ENCODE measurements at places on chromosomes 3 and 15.

DNA sequence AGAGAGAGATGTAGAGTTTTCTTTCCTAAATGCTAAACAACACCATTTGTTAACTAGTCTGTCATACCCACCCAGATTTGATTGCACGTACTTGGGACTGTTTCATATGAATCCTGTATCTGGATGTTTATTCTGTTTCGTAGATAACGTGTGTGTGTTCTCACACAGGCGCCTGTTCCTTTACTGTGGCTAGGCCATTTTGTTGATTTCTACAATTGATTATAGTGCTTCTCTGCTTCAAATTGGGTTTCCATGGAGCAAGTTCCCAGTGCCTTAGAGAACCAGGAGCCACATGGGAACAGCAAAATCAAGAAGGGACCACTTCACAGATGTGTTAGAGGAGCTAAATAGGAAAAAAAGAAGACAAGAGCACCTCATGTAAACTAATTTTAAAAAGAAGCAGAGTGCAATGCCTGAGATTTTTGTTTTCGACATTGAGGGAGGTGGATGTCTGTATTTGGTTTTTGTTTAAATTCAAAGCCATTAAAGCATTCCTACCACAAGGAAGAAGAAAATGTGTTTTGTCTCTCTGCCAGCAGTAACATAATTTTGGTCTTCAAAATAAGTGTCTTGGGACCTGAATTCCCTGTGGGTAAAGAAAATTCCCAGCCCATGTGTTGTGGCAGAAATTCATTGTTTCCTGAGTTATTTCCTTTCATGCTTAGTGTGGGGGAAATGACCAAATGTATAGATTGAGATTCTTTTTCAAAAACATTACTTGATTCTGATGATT lies 424.0 kb upstream of the C2CD4B start:
- DNase-seq: no peak

DNA sequence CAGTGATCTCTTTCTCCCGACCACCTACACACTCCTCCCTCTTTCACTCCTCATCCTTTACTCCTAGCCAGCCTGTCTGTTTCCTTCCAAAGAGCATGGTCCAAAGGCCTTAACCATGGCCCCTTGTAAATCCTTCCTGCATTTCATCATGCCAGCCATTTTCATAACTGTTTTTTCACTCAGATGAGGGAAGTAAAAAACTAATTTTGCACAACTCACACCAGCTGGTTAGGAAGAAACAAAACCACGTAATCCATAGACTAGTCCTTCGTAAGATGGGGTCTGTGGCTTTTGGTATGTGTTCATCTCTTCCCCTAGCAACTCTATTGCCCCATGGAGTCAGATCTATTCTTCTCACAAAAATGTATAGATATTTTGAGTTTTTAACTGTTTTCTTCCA lies 187.8 kb downstream of the SHOX2 start:
- DNase-seq: peak; percentile 2

- no peak for DNase-seq
Observed at GRCh38 chr3:124142389-124142970, 150.6 kb upstream of the ROPN1 start.

DNA sequence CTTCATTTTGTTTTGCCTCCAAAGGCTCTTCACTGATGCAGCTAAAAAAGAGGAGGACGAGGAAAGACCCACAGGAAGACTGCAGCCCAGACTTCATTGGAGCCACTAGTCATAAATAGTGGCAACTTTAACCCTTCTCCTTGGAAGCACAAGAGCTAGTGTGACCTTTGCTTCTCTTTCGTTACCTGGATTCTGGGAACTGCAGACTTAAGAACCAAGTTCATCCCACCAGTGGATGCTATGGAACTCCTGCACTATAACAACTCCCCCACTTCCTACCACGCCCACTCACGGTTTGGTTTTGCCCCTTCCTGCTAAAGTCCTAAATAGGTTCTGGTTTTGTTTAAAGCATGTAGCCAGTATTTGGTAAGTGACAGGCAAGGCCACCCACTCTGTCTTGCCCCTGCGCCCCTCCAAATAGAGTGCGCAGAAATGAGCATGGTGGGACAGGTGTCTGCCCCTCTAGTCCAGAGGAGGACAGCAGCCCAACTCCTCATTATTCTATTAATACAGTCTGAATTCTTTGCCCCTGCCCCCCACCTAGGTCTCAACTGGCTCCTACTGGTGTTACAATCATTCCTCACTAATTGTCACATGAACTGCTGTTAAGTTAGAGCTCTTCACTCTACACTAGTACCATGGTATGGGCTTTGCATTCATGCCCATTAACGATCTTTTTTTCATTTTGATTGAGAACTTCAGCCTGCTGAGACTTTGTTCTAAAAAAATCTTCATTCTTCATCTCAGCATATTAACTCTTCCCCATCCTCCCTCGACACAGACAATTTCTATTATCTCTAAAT lies 504.6 kb downstream of the FOXP1 start:
- no peak for DNase-seq

- DNase-seq: no peak
Observed at GRCh38 chr15:27951191-27951890, 147.8 kb downstream of the OCA2 start.

DNA sequence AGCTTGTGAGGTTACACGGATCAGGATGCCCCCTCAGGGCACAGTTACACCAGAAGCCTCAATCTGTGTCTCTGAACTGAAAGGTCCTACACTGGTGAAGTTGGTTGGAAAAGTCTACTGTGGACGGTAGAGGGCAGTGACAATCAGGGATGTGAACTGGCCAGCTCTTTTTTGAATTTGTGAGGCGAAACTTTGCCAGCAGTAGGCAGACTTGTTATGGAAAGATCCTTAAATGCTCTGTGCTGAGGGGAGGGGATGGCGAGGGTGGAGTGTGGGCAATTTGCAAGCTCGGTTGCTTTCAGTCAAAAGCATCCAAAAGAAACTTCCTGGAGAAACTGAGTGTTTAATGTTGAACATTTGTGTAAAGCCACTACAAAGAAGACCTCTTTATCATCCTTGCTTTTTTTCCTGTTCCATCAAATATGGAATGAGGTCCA lies 127.4 kb upstream of the ABHD17C start:
- peak; percentile 63 for DNase-seq

GRCh38 chr15:31228011-31228484 lies 98.6 kb upstream of the KLF13 start:
- DNase-seq: peak; percentile 45

DNA sequence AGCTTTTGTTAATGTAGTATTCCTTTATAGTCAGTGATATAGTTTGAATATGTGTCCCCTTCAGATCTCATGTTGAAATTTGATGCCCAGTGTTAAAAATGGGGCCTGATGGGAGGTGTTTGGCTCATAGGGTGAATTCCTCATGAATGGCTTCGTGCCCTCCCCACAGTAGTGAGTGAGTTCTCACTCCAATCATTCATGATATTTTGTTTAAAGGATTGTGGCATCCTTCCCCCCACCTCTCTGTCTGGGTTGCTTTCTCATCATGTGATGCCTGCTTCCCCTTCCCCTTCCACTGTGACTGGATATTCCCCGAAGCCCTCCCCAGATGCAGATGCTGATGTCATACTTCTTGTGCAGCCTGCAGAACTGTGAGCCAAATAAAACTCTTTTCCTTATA lies 649.8 kb upstream of the NR2F2 start:
- DNase-seq: no peak

DNA sequence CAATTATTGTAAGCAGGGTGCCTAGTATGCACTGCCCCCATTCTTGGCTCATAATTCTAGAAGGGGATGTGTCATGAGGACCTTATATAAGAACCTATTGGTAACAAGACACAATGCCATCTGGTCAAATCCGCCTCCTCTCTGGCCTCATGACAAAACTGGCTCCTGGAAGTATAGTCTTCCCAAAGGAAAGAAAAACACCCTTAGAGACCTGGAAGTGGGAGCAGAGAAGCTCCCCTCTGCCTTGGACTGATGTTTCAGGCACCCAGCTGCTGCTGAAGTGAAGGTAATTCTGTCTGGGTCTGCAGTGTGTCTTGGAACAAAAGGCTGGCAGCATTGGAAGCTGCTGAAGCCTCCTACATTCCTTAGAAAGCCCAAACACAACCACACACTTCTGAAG lies 107.2 kb upstream of the CLSTN2 start:
- DNase-seq: no peak

DNA sequence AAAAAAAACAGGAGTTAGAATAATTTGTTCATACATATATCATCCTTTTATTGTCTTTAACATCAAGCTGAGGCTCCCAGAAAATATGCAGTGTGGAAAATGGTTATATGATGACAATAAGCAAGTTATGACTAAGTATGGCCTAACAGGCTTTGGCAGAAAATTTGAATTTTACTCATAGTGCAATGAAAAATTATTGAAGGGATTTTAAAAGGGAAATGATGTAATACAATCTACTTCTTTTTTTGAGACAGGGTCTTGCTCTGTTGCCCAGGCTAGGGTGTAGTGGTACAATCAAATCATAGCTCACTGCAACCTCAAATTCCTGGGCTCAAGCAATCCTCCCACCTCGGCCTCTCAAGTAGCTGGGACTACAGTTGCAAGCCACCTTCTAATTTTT lies 78.7 kb downstream of the FAIM start:
- peak; percentile 33 for DNase-seq

GRCh38 chr15:67884514-67885174 lies 44.8 kb upstream of the RNU6-1 start:
- peak; percentile 63 for DNase-seq

GRCh38 chr3:10469441-10470119 lies 35.8 kb downstream of the ATP2B2 start:
- DNase-seq: no peak

GRCh38 chr3:73206030-73206429 lies 144.6 kb downstream of the EBLN2 start:
- no peak for DNase-seq

DNA sequence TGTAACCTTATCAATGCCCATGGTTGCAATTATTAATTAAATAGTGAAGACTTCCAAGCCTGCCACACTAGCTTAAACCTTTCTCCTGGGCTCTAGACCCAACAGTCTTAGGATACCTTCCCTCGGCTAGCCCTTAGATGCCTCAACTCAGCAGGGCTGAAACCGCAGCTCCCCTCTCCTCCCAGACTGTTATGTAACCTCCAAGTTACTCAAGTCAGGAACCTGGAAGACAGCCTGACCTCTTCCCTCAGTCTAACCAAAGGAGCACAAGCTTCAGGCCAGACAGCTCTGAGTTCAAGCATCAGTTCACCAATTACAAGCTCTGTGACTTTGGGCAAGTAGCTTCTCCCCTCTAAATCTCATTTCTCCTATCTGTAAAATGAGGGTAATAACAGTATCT lies 70.5 kb upstream of the HACD2 start:
- DNase-seq: no peak

DNA sequence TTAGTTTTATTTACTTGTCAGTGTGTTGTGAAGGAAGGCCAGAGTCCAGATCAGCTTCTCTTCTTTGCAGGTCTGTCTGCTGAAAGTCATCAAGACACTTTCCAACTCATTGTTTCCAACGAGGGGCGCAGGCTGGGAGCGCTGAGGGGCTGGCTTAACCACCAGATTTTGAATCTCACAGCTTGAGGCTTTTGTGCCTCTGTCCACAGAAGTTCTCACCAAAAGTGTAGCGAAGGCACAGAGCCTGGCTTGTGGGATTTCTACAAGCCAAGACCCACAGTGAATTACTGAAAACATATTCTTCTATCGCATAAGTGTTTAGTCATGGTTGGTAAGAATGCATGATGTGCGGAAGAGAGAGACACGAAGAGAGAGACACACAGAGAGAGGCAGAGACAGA lies 35.2 kb downstream of the BHLHE40 start:
- no peak for DNase-seq

DNA sequence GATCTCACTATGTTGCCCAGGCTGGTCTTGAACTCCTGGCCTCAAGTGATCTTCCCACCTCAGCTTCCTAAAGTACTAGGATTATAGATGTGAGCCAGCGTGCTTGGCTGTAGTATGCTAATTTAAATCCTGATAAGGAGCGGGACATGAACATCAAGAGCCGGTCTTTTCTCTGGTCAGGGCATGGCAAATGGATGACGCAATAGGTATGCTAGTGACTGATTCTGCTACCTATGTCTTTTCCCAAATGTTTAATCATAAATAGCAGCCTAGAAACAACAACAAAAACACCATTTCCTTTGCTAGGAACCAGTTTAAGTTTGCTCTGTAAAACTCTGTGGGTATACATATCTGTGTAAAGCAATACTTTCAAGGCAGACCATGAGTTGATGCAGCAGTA lies 64.7 kb downstream of the STARD9 start:
- no peak for DNase-seq

DNA sequence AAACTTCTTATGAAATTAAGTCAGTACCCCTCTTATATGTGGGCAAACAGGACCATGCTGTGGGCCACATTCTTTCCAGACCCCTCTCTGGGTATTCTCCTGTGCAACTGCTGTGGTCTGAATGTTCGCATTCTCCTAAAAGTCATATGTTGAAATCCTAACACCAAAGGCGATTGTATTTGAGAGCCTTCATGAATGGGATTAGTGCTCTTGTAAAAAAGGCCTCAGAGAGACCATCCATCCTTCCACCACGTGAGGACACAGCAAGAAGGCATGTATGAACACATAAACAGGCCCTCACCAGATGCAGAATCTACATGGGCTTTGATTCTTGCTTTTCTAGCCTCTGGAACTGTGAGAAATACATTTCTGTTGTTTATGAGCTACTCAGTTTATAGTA lies 68.0 kb upstream of the NAALADL2 start:
- no peak for DNase-seq

DNA sequence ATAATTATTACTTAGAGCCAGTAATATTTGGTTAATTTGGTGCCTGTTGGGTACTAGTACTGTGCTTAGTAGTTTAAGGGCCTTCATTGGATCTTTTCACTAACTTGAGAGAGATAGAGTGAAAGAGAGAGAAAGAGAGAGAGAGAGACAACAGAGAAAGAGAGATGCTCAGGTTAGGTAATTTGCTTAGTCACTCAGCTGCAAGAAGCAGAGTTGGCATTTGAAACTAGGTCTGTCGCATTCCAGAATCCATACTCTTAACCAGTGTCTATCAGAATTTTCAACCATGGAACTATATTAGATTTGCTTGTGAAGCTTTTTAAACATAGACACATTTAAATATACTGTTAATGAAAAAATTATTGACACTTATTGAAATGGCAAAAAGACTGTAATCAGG lies 31.1 kb upstream of the NUDT16 start:
- no peak for DNase-seq

DNA sequence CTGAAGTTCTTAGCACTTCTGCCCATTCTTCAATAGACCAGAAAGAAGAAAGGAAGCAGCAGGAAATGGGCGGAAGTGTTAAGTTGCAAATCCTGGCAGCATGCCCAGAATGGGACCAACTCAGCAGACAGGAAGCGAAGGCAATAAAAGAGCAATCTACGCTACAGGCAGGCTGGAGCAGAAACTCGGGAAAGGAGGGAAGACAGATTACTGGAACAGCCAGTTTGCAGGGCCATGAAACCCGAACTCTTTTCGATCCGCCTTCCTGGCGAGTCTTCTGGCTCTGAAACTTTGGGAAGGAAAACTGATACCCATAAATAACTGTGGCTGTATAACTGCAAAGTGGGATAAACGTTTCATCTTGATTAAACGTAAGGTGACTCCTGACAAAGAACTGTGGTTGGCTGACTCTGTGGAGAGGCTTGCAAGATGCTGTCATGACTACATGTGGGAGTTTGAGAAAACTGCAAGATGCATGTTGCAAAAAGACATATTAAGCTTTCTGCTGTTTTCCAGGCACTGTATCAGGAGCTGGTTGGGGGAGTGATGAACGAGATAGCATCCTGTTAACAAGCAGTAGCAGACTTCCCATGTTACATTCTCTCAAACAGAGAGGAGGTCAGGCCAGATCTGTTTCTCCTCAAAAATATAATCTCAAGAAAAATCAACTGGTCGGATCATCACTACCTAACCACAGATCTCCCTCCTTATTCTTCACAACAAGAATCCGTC lies 67.8 kb downstream of the FMN1 start:
- peak; percentile 81 for DNase-seq
